CD4-positive, alpha-beta T cell treated with Interferon alpha-2 for 1 hour (primary cell): ENCODE measurements at places on chromosomes 1 and 21.

- DNase-seq = no peak
Observed at GRCh38 chr21:38269576-38269936, 12.8 kb downstream of the KCNJ15 start.

- no peak for DNase-seq
Observed at GRCh38 chr21:38637161-38637560, 138.9 kb upstream of the ERG start.

DNA sequence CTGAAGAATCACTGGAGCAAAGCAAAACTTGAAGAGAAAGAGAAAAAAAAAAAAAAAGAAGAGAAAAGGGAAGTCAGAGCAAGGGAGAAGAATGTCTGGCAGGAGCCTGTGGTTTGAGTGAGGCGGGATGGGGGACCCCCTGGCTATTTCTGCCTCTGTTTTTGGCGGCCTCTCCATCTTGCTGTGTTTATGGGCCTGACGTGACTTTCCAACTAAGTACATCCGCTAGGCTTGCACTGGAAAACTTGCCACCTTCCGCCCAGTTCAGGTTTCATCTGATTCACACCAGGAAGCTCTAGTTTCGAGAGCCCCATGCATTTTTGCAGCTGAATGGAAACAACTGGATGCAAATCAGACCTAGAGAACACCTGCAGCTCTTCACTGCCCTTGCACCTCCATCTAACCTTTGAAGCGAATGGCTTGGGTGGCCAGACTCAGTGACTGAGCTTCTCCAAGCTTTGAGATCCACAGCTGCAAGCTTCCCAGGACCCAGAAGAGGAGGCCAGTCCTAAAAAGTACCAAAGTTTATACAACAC, 28.0 kb downstream of the TBX15 start:
- no peak for DNase-seq

- DNase-seq = peak; percentile 4
Observed at GRCh38 chr1:87449348-87449963, 120.8 kb downstream of the LMO4 start.

DNA sequence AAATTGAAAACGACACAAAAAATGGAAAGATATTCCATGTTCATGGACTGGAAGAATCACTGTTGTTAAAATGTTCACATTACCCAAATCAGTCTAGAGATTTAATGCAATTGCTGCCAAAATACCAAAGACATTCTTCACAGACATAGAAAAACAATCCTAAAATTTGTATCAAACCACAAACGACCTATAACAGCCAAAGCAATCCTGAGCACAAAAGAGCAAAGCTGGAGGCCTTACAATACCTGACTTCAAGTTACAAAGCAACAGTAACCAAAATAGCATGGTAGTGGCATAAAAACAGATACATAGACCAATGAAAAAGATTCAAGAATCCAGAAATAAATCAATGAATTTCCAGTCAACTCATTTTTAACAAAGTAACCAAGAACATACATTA, 1077.3 kb downstream of the KCNT2 start:
- DNase-seq = no peak

DNA sequence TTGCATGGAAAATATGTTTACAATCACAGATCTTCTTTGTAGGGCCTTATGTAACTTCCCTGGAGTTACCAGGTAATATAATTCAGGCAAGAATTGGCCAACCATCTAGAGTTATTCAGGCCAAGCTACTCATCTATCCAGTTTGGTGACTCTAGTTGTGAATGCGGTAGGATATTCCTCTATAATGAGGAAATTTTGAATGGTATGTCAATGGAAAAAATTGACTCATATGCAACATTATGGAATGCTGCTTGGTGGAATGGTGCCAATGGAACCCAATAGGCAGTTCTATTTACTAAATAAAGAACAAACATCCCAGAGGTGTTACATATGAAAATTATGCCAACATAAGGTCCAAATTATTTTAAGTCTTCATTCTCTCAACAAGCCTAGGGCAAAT, 5.6 kb upstream of the TNFSF18 start:
- DNase-seq = no peak

DNA sequence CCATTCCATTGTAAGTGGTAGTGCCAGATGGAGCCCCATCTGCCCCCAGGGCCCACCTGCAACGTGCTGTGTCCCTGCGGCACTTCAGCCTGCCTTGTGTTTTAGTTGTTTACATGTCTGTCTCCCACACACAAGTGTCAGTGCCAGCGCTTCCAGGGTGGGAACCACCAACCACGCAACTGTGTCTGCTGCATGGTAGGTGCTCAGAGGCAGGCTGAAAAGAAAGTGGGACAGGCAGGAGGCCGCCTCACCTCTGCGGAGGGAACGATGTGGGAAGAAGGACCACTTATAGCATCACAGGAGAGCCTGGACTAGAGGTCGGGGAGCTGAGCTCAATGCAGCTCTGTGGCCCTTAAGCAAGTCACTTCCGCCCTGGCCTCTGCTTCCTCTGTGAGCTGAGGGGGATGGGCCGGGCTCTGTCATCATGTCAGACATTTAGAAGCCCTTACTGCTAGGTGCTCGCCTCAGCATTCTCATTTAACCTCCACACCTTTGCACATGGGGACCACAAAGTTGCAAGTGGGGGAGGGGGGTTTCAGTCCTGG, 17.9 kb downstream of the SLC9A1 start:
- DNase-seq = peak; percentile 75

DNA sequence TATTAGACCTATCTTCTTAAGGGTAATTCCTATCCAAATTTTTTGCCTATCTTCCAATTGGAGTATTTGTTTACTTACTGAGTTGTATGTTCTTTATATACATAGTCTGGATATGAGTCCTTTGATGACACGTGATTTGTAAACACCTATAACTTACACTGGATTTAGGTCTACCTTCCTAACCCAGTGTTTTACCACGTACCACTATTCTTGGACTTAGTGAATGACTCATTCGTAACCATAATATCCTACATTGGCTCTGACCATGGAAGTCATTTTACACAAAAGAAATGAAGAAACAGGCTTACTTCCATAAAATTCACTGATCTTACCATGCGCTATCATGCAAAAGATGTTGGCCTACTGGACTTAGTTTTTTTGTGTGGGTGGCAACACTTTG, 23.9 kb upstream of the ZZZ3 start:
- no peak for DNase-seq

DNA sequence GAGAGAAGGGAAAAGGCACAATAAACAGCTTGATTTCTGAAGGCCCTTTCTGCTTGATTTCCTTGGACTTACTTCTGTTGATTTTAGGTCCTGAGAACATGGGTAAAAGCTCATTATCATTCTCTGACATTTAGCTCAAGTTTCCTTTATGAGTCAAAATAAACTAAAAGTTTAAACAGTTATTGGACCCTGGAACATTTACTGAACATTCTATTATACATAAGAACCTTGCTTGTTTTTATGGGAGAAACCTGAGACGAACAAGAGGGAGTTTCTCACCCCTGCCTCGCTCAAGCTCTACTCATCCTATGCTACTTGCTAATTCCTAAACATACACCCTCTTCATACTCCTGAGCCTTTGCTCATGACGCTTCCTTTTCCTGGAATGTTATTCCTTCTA, 538.3 kb upstream of the PKN2 start:
- no peak for DNase-seq

DNA sequence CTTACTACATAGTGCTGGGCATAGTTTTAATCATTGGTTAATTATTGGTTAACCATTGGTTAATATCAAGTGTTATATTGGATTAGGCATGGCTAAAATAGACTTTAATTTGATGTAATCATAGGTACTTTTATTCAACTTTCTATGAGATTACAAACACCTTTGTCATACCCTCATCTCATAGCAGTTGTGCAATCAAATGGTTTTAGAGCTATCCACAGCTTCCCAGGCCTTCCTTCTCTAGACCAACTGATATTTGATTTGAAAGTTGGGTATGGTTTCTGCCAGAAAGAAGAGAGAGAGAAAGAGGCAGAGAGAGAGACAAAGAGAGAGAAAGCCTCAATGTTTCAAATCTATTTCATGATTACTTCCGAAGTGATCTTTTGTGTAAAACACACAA, 9.6 kb upstream of the RGS1 start:
- DNase-seq = no peak

DNA sequence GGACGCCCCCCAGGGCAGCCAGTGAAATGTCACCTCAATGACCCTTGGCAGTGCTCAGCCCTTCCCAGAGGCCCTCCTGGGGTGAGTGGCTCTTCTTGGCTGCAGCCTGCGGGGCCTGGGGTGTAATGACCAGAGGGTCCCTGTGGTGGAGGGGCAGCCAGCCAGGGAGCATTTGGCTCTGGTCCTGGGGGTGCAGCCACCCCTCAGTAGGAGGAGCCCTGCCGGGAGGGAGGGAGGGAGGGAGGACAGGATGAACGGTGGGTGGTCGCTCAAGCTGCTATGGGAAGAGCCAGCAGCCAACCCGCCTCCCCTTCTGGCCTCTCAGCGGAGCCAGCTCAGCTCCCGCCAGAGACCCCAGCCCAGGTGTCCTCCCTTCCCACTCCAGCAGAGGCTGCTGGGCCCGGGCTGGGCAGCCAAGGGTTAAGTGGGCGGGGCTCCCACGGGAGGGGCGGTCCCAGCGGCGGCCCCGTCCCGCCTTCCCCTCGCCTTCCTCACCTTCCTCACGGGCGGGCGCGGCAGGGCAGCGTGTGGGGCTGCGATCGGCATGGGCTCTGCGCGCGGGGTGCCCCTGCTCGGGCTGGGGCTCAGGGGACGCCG, 9.0 kb upstream of the PLCH2 start:
- DNase-seq = peak; percentile 42

- DNase-seq = peak; percentile 18
Observed at GRCh38 chr1:223175633-223176032, 32.6 kb upstream of the TLR5 start.

DNA sequence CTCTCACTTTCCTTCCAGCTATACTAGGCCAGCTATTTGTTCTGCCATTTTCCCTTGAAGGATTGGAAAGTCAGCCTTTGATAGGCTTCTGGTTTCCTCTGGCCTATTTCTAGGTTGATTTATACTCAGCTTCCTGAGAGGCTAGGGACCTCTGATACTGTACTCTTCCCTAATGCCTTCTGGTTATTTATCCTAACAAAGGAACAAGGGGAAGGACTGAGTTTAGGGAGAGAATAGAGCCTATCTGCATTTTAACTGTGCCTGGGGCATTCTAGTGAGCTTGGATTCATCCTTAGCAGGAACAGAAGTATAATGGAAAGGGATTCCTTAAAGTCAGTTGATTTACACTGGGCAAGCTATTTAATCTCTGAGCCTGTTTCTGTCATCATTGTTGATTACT, 11.8 kb upstream of the TMEM39B start:
- DNase-seq = no peak

DNA sequence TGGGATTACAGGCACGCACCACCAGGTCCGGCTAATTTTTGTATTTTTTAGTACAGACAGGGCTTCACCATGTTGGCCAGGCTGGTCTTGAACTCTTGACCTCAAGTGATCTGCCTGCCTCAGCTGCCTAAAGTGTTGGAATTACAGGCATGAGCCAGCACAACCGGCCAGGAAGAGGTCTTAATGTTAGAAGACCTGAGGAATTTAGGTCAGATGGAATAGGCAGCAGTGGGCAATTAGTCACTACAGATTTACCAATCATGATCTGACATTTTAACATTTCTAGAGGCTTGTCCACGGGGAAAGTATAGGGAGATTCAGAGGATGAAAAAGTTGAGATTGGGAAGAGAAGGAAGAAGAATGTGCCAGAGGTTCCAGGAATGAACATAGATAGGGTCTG, 8.9 kb upstream of the APP start:
- no peak for DNase-seq

DNA sequence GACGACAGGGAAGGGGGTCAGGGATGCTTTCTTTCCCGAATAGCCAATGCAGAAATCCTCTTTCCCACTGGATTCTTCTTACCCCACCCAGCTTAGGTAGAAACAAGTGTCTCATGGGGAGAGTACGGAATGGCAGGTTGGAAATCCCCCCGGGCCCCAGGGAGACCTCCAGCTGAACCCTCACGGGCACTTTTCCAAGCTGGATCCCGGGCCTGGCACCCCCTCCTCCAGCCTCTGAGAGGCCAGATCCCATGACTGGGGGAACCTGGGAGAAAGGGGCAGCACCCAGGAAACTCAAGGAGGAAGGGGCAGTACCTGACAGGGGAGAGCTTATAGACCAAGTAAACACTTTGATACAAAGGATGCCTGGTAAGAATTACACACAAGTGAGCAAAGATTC, 1.3 kb downstream of the PKP1 start:
- no peak for DNase-seq

- DNase-seq = no peak
Observed at GRCh38 chr1:240555524-240555923, 56.4 kb downstream of the GREM2 start.
